NCI-H2107 (cell line): ENCODE measurements at places on chromosomes 2 and 18.

- DNase-seq, result no peak
Observed at GRCh38 chr2:72134997-72135800, 12.5 kb downstream of the CYP26B1 start.

GRCh38 chr18:36772241-36772723 is 56.5 kb downstream of the TPGS2 start:
- no peak for DNase-seq

DNA sequence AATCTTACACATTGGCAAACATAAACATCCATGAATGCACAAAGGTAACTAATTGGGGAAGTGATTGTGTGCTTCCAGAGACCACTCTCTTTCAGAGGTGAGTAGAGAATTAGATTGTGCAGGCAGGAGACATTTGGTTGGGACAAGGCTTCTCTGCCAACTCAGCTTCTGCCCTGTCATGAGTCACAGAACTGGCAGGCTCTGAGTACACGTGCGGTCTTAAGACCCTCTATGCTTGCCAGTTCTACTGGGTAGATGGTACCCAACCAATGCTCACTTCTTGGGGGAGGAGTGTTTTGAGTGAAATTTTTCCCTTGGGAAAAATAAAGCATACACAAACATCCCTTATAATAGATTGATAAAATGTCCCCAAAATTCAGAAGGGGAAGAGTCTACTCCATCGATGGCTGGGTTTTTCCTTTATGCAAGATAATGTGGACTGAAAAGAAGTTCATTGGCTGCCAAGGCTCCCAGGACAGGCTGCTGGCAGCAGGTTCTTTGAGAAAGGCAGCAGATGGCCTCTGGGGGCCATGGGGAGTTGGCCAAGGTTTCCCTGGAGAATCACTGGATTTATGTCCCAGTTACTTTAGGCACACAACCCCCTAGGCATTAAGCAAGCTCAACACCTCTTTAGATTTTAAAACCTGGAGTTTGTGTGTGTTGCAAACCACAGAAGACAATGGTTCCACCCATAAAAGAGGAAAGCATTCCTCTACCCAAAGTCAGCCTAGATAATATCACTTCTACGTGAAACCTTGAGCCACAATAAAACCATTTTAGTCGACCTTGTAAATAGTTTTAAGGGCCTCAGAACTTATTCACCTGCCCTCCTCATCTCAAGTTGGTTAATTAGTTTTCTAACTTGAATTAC is 417.0 kb downstream of the TXNL1 start:
- DNase-seq, result no peak

DNA sequence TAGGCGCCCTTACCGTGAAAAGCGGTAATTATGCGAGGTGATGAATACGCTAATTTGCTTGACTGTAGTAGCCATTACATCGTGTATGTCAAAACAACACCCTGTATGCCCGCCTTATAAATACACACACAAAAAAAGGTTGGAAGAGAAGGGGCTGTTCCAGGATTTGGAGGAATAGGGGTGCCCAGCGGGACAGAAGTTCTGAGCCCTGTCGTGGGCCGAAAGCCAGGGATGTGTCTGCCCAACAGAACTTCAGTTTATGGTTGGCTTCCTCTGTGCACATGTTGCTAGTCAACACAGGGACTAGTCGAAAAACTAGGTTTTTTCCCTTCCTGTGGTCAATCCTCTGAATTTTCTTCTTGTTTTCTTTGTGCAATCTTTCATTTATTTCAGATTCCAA is 182.5 kb downstream of the ACKR3 start:
- no peak for DNase-seq

GRCh38 chr2:181484851-181485637 is 27.9 kb downstream of the ITGA4 start:
- DNase-seq, result no peak

DNA sequence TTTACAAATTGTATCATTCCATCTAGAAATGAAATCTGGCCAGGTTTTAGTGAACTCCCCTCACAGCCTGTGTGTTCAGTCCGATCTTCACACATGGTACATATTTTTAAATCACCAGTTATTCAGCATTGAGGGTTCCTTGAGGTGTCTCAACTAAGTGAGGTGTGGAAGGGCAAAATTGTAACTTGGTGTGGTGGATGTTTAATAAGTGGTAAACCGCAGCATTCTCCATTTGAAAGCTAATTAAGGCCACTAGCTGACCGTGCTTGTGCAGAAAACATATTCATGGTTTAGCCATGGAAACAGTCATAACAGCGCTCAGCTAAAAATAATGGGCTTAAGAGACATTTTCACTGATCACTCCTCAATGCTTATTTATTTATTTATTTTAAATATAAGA is 786.2 kb upstream of the FANCL start:
- DNase-seq, result no peak

GRCh38 chr2:145751629-145752028 is 1231.7 kb upstream of the ZEB2 start:
- DNase-seq, result no peak

- no peak for DNase-seq
Observed at GRCh38 chr18:55886886-55887285, 298.9 kb upstream of the TCF4 start.

- DNase-seq, result no peak
Observed at GRCh38 chr2:55051026-55051866, 995 bp upstream of the RTN4 start.

DNA sequence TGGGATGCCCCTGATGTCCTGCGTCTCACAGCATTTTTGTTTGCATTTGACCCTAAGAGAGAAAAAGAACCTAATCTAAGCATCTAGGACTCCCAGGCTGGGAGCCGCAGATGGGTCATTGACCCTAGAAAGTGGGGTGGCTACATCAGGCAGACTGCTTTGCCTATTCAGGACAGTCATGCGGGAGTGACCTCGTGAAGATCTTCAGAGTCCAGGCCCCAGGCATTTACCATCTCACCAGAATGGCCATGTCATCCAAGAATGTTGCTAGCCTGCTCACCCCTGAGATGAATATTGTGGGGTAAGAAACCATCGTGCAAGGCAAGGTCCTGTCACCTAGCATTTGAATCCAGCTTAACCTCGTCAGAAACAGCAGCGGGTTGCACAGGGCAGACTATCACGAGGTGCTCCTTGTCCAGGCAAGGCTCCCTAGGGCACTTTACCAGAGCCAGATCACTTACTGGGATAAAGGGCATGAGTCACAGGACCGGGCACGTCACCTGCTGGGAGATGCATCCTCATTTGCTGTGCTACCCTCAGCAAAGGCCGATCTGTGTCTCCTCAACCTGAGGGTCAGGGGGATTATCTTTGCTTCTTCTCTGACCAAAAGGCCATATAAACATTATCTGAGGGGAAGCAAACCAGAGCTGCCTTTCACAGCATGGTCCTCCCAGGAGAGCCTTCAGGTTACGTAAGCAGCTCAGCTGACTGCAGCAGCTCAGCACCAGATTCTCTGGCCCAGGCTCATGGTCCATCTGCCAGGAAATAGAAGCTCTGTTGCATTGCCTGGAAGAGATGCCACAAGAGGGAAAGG is 162.3 kb downstream of the ACKR3 start:
- no peak for DNase-seq

GRCh38 chr2:239343946-239344856 is 56.6 kb downstream of the HDAC4 start:
- DNase-seq, result no peak

DNA sequence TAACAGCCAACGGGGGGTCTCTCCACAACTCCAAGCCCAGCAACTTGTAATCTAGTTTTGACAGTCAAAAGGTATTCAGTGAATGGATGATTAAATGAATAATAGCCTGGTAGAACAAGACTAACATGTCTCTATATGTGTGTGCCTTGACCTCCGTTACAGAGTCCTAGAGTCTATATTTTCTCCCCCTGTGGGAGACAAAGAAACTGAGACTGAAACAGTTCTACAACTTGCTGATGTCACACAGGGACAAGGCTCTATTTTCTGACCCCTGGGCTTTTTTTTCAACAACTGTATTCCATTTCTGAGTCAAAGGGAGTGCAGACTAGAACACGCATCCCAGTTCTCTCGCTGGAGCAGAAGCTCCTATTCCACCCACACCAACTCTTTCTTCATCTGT is 223.6 kb upstream of the AGAP1 start:
- DNase-seq, result no peak
